HT-29 (cell line): ENCODE measurements at places on chromosomes 4 and X.

DNA sequence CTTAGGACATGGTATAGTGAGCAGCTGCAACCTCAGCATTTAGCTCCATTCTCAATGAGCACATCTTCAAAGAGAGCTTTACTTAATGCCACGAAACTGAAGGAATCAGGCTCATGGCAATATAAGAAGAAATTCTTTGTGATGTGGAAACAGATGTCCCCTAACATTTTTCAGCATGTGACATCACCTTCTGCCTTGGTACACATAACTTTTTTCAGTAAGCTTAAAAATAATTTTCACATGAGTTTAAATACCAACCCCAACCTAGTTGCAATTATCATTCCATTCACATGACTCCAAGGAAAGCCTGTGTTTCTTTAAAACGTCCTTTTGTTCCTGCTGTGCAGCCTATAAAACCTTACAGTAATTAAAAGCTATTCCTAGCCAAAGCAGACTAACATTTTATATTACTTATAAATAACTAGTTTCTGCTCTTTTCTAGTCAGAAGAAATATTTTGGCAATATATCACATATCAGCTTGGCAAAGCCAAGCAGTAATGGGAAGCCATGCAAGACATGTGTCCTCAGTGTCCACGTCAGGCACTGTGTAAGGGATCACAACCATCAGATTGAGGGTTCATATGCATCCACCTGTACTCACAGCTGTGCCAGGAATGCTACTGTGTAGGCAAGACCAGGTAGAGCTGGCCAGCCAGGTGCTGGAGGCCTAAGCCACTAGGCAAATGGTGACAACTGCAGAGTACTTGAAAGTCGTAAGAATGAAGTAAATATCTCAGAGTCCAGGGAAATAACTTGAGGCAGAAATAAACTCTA is 466.6 kb downstream of the INPP4B start:
- DNase-seq: peak; percentile 16

GRCh38 chr4:42641656-42642055 is 15.2 kb downstream of the ATP8A1 start:
- no peak for DNase-seq

DNA sequence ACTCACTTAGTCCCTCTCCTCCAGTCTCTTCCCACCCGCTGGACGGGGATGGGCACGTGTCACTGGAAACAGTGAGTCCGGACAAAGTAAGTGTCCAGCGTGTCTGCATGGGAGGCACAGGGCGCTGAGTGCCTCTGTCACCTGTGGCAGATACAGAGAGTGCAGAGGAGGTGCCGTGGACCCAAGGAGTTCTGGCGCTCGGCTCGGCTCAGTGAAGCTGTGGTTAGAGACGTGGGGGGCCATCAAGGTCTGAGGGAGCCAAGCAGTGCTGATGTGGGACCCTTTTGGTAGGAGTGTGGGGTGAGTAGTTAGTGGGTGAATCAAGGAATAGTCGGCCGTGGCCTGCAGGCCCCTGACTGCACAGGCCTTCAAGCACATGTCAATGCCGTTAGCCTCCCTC is 40.1 kb upstream of the MSANTD1 start:
- DNase-seq: no peak

DNA sequence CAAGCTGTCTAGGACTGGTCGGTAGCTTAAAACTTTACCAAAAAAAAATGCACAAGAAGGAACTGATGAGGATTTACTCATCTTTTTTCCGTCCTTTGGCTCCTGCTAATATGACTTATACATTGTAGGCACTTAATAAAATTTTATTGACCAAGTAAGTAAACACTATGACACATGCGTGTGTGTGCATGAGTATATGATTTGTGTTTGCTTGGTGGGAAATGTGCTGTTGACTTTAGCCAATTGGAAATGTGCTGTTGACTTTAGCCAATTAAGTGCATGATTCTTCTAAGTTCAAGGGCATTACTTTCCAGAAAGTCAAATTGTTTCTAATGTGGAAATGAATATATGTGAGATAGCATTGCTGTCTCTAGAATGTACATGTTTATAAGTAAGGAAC is 78.3 kb downstream of the FIP1L1 start:
- DNase-seq: peak; percentile 27

DNA sequence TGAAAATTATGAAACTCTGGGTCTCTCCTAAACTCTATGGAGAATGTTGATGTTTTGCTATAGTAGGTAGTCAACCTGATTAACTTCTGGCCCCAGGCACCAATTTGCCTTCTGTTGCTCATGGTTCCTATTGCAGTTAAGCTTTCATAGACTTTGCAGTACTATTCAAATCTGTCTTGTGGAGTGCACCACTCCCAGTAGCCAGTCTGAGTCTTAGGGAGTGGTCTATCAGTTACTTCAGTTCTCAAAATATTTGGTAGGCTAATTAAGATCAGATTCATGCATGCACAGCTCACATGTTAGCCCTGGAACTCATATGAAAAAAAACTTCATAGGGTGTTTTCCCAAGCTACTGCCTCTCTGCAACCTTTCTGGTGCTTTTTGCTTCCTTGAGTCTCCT is 53.3 kb downstream of the BMP15 start:
- no peak for DNase-seq

- no peak for DNase-seq
Observed at GRCh38 chr4:44326741-44327140, 121.9 kb downstream of the KCTD8 start.

DNA sequence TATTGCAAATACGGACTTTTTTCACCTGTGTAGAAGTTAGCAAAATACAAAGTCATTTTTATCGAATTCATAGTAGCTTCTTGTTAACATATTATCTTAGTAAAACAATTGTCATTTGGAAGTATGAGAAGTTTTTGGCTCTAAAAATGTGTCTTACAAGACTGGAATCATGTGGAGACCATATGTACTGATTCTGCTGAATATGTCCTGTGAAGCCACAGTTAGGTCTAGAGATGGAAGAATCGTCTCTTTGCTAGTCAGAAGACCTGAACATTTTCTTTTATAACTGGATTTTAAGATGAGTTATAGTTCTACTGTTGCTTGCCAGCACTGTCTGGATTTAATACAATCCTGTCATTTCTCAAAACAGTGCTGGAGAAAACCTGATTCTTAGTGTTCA is 29.0 kb downstream of the TMEM165 start:
- no peak for DNase-seq

GRCh38 chrX:68599256-68600152 is 48.0 kb upstream of the STARD8 start:
- peak; percentile 37 for DNase-seq

GRCh38 chr4:56217343-56217890 is 169.9 kb downstream of the AASDH start:
- peak; percentile 47 for DNase-seq

DNA sequence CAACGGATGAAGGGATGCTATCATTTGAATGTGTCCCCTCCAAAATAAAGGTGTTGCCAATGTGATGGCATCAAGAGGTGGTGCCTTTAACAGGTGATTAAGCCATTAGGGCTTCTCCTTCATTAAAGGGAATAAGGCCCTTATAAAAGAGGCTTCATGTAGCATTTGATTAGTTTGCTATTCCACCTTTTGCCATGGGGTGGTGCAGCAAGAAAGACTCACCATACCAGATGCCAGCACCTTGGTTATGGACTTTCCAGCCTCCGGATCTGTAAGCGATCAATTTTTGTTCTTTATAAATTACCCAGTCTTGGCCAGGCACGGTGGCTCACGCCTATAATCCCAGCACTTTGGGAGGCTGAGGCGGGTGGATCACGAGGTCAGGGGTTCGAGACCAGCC is 7.9 kb upstream of the SLC25A43 start:
- DNase-seq: peak; percentile 70

DNA sequence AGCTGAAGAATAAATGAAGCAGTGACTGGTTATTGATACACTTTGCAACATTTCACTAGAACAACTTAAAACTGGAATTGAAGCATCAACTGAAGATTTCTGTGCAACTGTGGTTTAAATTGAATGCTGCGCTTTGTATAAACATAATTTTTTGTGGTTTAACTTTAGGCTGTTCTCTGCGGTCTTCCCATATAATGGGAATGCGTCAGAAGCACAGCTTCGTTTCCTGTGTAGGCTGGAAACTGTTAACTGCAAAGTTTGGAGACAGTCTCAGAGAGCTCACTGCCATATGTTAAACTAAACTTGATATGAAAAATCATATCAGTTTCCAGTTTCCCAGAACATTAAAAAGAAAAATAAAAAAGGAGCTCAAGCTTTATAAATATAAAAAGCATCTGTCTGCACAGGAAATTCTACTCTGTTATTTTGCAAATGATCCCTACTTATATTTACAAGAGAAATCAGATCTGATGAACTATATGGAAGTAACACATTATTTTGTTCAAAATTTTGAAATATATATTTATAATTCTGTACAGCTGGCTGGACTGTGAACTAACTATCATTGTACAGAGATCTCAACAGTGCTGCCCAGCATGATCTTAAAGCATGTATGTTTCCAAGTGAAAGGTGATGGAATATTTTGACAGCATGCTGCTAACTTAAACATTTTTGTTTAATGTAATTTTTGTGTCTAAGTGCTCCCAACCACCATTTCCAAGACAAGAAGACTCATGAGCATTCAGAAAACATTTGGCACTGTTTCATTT is 139.9 kb downstream of the NDST3 start:
- no peak for DNase-seq

DNA sequence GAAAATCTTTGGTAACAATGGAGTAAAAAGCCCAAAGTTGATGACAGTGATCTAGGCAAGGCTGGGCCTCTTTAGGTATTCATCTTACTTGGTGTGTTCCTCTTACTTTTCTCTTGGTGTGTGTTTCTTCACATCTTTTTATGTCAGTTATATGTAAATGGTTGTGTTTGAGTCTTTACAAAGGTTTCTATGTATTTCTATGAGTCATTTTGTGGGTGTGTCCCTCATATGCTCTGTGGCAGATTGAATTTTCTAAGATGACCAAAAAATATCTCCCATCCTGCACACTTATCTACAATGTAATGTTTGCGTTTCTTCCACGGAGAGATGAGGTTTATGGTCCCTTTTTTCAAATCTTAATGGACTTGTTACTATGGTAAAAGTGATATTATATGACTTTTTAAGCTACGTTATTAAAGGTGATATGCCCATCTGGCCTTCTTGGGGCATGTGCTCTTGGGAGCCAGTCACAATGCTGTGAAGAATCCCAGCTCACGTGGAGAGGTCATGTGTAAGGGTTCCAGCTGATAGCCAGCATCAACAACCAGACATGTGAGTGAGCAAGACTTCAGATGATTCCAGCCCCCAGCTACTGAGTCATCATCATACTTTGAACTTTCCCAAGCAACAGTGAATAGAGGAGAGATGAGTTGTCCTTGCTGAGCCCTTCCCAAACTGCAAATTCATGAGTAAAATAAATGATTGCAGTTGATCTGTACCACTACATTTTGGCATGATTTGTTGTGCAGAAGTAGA is 126.9 kb downstream of the CBLL2 start:
- DNase-seq: no peak

DNA sequence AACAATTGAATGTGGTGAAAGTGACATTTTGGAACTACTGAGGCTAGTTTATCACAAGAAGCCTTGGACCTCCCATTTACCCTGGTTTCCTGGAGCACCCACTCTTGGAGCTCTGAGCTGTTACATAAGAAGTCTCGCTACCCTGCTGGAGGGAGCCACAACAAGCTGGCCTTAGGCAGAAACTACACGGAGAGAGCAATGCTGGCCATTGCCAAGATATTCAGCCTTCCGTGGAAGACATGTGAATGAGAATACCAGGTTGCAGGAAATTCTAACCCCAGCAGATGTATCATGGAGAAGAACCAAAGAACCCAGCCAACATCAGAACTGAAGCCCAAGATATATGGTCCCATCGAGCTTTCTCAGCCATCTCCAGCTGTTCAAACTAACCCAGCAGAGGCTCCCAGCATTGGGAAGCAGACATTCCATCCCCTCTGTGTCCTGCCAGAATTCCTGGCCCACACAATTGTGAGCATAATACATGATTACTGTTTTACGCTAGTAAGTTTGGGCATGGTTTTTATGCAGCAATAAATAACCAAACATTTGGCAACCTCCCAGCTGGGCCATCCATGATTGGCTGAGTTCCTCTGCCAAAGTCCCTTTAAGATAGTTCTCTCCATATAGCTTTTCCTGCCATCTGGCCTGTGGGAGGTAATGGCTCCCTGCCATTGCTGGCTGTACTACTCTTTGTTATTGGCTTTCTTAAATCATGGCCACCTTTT is 17.9 kb upstream of the PDE5A start:
- DNase-seq: no peak

GRCh38 chr4:132101526-132101925 is 1047.6 kb upstream of the PCDH10 start:
- no peak for DNase-seq

GRCh38 chr4:168071304-168071703 is 21.0 kb upstream of the ANXA10 start:
- DNase-seq: no peak

GRCh38 chr4:13970349-13970748 is 342.8 kb upstream of the BOD1L1 start:
- no peak for DNase-seq

DNA sequence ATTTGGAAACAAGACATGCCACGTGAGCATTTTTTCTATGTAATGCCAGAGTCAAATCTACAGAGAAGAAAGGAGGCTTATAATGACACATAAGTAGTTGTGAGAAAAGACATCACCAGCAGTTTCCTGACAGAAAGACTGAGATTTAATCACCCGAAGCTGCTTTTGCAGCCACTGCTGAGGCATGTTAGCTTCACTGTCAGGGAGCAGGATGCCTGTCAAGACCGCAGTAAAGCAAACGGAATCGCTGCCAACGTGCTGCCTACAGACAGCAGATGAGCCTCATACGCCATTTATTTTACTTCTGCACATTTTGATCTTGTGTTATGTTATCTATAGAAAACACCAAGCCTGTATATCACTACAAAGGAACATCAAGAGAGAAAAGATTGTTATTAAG is 68.7 kb upstream of the NDST3 start:
- DNase-seq: no peak

- DNase-seq: no peak
Observed at GRCh38 chr4:180932370-180933001, 1310.7 kb upstream of the TENM3 start.

DNA sequence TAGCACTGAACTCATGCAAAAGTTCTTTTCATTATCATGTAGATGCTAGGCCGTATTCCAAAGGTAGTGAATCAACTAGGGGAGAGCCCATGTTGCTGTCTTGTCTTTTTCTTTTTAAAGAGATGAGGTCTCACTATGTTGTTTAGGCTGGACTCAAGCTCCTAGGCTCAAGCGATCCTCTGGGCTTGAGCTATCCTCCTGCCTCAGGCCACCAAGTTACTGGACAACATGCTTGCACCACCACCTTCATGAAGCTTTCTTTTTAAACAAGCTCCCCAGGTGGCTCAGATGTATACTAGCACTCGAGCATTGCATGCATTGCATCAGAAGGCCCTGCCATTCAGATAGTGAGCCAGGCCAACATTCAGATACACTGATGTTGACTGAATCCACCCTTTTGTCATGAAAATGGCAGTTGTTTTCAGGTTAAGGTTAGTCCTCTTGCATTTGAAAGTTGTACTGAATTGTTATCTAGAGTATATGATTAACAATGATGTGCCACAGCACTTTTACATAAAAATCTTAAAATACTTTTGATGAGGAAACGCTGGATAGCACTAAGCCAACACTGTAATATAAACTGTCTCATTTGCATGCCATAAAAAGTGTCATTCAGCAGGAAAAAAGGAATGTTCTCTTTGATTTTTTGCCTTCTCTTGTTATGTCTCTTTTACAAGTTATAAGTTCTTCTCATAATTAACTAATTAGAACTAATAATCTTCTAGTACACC is 76.7 kb downstream of the FNIP2 start:
- no peak for DNase-seq
